ENCODE measurements at places on chromosomes 2 and 18.

DNA sequence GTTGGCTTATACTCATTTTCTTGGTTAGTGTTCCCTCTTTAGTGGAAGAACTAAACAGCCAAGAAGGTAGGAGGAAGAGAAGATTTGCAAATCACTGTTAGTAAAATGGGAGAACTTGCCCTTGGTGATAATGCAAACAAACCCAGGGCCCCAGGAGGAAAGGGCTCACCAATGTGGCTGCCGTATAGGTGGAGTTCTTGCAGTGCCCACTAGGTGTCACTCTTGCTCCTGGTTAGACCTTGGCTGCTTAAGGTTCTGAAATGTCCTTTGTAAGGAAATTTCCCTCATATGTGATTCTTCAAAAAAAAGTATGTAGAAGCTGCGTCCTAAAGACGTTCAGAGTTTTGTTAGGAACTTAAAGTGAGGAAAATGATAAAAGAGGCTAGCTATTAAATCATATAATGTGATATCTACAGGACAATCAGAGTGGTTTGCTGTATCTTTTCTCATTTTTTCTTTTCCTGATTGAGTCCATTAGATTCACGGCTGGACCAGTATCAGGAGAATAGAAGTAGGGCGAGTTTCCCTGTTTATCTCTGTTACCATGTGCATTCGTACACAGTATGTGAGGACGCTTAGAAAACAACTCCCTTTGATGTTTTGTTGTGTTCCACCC is 48.6 kb downstream of the RPIA start:
- DNase-seq = peak; percentile 75

GRCh38 chr2:220504938-220505503 is 877.6 kb downstream of the SLC4A3 start:
- no peak for DNase-seq

- DNase-seq = no peak
Measured at GRCh38 chr2:72098935-72099334, 48.7 kb downstream of the CYP26B1 start.

GRCh38 chr18:48022021-48022420 is 91.6 kb upstream of the SMAD2 start:
- DNase-seq = no peak

- no peak for DNase-seq
Measured at GRCh38 chr2:105782646-105783045, 37.9 kb downstream of the NCK2 start.

DNA sequence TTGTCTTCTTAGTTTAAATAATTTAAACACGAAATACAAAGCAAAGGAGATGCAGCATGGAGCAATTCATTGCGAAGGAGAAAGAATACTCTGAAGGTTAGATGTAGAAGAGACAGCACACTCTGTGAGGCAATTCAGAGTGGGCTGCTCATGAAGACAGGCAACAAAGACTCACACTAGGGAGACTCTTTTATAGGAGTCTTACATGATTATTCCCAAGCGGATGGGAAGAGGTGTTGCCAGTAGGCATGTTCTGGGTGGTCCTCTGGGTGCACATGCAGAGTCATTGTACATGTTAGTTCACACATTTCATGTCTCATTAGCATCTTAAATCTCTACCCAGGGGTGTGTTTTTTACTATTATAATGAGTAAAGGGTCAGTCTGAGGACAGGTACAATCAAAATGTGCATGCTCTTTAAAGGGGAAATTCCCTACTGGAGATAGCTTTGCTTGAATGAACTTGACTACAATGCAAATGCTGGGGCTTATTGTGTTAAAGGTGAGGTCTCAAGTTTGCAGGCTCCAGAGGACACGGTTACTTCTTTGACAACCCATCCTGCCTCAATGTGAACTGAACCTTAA is 275.5 kb downstream of the CDH19 start:
- DNase-seq = no peak

- DNase-seq = no peak
Measured at GRCh38 chr2:121049950-121050585, 234.9 kb downstream of the TFCP2L1 start.

- DNase-seq = no peak
Measured at GRCh38 chr2:46563186-46563585, 83.8 kb downstream of the TMEM247 start.

DNA sequence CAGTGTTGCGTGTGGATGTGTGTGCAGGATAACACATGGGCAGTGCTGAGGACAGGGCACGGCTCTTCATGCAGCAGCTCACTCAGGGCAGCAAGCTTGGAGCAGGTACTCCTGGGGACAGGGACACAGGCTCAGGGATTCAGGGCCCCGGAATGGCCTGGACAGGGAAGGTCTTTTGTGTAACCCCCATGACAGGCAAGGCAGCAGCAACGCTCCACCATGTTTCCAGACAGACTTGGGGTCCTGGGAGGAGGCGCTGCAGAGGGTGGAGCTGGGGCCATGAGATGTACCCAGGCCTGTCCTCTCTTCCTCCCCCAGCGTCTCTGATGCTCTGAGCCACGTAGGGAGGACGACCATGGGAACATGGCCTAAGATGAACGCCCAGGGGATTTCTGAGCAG is 58.3 kb downstream of the ADNP2 start:
- no peak for DNase-seq

- DNase-seq = no peak
Measured at GRCh38 chr2:222912117-222912516, 51.3 kb downstream of the ACSL3 start.

GRCh38 chr2:182980115-182980514 is 58.1 kb downstream of the NCKAP1 start:
- no peak for DNase-seq

DNA sequence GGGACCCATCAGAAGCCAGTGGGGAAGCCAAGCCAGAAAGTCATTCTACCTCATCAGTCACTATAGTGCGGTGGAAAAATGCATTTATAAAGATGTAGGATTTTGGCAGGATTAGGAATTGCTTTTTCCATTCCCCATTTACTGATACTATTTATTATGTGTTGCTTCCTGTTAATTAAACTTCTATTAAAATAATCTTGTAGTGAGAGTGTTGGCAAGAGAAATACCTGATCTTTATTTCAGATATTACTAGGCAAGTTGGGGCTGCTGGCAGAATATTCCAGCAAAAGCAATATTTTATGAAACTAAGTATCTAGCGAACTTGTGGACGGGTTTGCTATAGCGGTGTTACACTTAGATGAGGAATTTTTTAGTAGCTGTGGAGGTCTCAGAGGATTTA is 23.9 kb upstream of the CDC42EP3 start:
- no peak for DNase-seq

- DNase-seq = no peak
Measured at GRCh38 chr2:68190991-68191731, 33.5 kb downstream of the PNO1 start.

DNA sequence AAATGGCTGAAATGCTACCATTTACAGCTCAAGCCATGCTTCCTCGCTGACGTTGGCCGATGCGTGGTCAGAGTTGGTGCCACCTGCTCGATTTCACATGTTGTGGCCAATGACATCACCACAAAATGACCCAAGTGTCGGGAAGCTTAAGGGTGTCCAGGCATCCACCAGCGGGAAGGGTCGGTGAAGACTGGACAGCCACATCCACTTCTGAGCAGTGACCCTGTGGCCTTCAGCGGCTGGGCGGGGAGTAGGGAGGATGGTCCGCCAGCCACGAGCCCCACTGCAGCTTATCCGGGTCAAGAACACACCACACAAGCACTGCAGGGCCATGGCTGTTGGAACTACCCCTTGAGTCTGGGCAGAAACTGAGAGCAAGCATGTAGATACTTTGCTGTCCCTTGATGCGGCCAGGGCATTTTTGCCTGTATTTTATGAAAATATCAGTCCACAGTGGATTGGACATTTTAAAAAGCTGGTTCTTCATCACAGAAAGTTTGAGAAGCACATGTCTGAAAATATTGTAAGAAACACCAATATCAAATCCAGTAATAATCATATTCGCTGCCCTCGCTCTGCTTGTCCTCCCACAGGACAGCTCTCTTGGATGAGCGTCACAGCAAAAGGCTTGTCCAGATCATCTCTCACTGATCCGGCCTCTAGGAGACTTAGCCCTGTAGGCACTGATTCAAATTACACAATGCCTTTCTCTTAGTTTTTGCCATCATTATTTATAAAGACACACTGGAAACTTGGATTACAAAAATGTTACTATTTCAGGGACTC is 174.0 kb downstream of the TWIST2 start:
- DNase-seq = no peak

- no peak for DNase-seq
Measured at GRCh38 chr2:203992509-203992908, 55.9 kb downstream of the ICOS start.

GRCh38 chr2:227808936-227809335 is 4.7 kb upstream of the CCL20 start:
- DNase-seq = no peak

- DNase-seq = no peak
Measured at GRCh38 chr2:44879269-44880124, 62.0 kb upstream of the SIX3 start.

DNA sequence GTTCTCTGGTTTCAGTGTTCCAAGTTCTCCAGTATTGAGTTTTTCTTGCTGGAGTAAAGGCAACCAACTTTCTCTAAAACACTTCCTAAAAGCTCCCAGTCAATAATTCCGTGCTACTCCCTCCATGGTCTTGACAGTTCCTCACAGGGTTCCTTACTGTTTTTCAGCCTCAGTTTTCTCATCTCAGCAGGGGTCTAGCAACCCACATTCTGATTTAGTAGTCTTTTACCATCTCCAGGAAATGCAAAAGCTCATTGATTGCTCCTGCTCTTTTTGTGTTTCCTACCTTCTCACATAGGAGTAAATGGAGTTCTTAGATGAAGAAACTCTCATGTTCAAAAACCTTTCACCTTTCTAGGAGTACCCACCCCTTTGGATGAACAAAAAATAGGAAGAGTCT is 978.8 kb upstream of the POU3F3 start:
- no peak for DNase-seq

DNA sequence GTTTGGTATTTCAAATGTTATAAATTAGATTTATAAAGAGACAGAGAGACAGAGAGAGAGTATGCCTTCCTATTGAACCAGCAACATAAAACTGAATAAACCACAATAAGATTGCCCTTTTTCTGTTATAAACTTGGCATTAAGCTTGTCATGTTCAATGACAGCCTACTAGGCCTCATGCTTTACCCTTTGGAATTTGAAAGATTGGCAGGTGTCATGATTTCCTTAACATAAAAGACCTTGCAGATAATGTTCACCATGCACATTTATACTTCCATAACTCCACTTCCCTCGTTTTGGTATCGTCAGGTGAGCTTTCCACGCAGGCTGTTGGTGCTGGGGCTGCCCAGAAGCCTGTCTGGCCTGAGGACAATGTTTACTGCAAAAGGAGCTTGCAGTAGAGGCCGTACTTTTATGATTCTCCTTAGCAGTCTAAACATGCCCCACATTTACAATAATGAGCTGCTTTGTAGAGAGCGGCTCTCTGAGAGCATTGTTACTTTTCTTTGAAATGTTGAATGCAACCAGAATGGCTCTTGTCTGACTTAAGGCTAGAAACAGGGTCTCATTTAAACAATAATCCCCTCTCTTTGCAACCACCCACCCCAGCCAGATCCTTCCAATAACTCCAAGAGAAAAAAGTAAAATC is 379.1 kb upstream of the ATP5MC3 start:
- DNase-seq = no peak

GRCh38 chr2:98607104-98607503 is 1.2 kb downstream of the COA5 start:
- no peak for DNase-seq

- DNase-seq = no peak
Measured at GRCh38 chr2:1847846-1848598, 103.7 kb upstream of the PXDN start.

GRCh38 chr2:2877427-2877826 is 500.2 kb downstream of the EIPR1 start:
- no peak for DNase-seq

DNA sequence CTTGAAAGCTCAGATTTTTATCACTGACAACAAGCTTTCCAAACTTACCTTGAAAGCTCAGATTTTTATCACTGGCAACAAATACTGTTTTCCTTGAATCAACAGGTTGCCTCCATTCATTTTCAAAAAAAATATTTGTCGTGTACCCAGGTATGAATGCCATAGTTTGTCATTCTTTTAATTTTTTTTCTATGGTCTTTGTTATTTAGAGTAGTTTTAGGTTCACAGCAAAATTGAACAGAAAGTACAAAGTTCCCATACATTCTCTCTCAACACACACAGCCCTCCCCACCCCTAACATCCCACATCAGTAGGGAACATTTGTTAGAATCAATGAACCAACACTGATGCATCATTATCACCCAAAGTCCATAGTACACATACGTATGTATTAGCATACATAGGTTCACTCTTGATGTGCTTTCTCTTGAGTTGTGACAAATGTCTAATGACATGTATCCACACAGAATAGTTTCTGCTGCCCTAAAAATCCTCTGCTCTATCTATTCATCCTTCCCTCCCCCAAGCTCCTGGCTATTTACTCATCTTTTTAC is 25.9 kb downstream of the WDR33 start:
- DNase-seq = no peak

DNA sequence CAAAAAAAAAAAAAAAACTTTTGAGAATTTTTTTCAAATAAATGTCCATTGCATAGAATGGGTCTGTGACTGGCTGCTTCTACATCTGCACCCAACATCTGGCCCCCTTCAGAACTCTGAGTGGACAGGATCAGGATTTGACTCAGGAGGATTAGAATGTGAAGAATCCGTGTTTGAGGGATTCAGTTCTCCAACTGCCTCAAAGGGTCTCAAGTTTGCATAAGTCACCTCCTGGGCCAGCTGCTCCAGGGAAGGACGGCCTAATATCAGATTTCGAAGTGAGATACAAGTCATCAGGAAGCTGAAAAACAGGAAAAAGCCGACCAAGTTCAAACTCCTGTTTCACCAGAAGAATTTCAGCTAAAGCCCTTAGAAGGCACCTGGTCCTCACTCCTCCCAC is 10.9 kb downstream of the MAT2A start:
- no peak for DNase-seq

DNA sequence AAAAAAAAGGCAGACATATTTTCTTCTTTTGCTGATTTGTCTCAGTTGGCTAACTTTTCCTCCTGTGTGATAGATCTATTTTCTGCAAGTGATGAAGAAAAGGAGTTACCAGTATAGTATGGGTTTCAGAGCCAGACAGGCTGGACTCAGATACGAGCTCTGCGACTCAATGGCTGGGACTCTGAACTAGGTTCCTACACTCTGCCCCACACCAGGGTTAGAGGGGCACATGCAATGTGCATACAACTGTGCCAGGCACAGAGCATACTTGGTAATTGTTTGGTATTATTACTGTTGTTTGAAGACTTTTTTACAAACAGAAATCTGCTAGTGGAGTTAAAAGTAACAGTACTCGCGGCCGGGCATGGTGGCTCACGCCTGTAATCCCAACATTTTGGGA is 21.8 kb downstream of the RNF149 start:
- no peak for DNase-seq

DNA sequence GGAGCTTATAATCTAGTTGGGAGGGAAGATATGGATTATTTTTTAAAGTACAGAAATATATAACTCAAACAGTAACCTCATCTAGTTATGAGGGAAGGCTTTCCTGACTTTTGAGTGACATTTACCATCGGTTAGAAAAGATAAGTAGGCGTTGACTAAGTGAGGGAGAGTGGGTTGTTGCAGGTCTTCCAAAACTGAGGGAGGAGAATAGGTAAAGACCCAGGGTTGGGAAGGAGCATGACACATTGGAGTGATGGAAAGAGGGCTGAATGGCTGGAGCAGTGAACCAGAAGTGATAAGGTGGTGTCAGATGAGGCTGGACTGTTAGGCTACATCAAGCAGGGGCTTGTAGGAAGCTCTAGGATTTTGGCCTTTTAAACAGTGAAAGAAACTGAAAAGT is 10.6 kb upstream of the NUP35 start:
- DNase-seq = no peak

GRCh38 chr2:205696927-205697441 is 14.7 kb downstream of the NRP2 start:
- no peak for DNase-seq

GRCh38 chr2:31131871-31132270 is 6.4 kb downstream of the GALNT14 start:
- DNase-seq = no peak
